Nephron progenitor cell (in vitro differentiated cells): ENCODE measurements at places on chromosomes 2 and 18.

GRCh38 chr18:45046228-45046627 lies 365.5 kb downstream of the SETBP1 start:
- DNase-seq: no peak

GRCh38 chr2:52405980-52406379 lies 1361.6 kb upstream of the CHAC2 start:
- no peak for DNase-seq

DNA sequence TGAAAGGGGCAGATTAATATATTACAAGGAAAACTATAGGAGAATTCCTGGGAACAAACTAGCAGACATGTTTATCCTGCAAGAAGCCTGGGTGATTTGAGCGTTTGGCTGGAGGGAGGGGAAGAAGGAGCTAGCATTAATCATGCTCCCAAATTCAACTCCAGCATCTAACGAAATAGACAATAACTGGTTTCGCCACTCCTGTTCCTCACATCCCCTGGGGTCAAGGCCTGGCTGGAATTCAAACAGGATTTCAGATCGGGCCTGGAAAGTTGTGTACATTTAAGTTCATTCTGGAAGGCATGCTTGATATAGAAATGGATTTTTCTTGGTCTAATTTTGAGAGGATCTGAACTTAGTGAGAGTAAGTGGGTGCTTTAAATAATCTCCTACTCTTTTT lies 126.1 kb upstream of the CTAGE1 start:
- DNase-seq: no peak

- no peak for DNase-seq
Observed at GRCh38 chr2:173705656-173706055, 259.5 kb downstream of the SP3 start.

DNA sequence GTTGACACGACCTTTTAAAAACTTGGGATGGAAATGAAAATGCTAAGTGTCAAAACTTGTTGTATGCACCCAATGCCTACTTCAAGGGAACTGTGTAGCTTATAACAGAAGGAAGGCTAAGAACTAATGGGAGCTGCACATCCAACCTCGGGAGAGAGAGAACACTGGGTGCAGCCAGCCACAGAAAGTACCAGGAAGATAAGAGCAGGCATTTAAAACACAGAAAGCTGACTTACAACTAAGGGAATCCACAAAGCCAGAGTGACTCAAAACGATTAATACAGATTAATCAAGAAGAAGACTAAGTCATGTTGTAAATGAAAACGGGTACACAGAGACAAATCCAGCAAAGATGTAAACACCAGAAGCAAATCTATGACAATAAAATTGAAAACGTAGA lies 113.4 kb downstream of the HDAC4 start:
- no peak for DNase-seq

DNA sequence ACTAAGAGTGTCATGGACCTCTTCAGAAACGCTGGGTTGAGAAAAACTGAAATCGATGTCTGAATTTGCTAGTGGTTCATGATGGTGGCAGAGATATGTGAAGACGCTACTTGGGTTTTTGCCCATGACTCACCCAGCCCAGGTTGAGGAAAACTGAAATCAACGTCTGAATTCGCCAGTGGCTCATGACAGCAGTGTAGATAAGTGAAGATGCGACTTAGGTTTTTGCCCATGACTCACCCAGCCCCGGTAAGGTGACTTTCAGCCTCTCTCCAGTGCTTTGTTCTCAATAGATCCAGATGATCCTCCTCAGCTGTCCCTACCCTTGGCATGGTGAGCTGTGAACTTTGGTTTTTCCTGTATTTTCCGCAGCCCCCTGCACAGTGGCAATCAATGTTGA lies 105.3 kb upstream of the SIX3 start:
- no peak for DNase-seq

DNA sequence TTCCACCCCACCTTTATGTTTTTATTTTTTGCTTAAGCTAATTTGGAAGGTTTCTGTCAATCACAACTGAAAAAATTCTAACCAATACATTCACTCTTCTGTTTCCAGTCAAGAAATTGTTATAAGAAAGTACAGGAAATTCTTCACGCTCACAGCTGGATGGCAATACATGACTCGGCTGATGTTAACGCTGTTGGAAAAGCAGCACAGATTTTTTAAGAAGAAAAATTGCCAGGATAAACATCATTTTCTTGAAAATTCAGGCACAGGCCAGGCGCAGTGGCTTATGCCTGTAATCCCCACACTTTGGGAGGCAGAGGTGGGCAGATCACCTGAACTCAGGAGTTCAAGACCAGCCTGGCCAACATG lies 46.1 kb downstream of the STPG4 start:
- DNase-seq: no peak

DNA sequence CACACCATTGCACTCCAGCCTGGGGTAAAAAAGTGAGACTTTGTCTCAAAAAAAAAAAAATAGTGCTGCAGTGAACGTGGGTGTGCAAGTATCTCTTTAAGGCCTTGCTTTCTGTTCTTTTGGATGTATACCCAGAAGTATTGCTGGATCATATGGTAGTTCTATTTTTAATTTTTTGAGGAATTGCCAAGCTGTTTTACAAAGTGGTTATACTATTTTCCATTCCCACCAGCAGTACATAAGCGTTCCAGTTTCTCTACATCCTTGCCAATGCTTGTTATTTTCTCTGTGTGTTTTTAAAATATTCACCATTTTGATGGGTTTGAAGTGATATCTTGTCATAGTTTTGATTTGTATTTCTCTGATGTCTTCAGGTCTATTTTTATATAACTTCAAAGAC lies 13.1 kb downstream of the ARMC9 start:
- DNase-seq: no peak

- no peak for DNase-seq
Observed at GRCh38 chr2:236636714-236637470, 67.3 kb downstream of the ACKR3 start.

DNA sequence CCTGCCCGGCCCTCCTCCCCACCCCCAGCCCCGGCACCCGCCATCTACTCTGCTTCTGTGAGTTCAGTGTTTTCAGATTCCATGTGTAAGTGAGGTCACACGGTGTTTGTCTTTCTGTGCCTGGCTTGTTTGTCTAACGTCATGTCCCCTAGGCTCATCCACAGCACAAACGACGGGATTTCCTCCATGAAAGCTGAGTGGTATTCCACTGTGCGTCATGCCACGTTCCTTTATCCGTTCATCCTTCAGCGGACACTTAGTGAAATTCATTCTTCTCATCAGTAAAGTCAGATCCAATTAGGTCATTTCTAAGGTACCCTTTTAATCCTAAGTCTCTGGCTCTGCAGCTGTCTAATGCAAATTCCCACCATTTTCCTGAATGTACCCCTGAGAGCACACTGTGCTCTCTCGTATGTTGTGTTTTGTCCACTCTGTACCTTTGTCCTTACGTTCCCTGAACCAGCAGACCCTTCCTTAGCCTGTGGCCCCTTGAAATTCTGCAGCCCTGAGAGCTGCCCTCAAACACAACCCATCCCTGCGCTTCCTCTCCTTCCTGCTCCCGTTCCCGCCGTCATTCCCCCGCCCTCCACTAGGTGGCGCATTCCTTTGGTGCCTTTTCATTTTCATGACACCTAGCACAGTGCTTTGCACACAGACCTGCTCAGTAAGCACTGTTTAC lies 44.1 kb downstream of the TRAPPC12 start:
- peak; percentile 81 for DNase-seq

GRCh38 chr2:189287982-189288521 lies 108.5 kb upstream of the COL5A2 start:
- no peak for DNase-seq

DNA sequence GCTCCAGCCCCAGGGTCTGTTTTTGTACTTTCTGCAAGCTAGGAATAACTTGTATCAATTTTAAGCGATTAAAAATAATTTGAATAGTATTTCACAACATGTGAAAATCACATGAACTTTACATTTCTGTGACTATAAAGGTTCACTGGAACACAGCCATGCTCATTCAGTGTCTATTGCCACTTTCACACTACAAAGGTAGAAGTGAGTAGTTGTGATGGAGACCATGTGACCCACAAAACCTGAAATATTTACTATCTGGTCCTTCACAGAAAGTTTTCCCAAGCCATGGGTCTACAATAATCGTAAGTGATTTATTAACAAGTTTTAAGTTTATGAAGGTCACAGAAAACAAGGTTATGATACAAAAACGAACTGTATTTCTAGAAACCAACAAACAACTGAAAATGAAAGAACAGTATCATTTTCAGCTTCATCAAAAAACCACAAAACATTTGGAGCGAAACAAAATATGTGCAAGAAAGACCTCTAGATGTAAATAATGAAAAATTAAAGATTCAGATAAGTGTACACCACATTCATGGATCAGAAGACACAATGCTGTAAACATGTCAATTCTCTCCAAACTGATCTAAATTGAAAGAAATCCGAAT lies 68.9 kb upstream of the DNER start:
- DNase-seq: no peak

GRCh38 chr2:14350856-14351255 lies 281.7 kb upstream of the LRATD1 start:
- DNase-seq: no peak

- DNase-seq: no peak
Observed at GRCh38 chr2:77101796-77102452, 420.3 kb downstream of the LRRTM4 start.

- DNase-seq: no peak
Observed at GRCh38 chr2:132282911-132283310, 121.2 kb upstream of the ANKRD30BL start.

DNA sequence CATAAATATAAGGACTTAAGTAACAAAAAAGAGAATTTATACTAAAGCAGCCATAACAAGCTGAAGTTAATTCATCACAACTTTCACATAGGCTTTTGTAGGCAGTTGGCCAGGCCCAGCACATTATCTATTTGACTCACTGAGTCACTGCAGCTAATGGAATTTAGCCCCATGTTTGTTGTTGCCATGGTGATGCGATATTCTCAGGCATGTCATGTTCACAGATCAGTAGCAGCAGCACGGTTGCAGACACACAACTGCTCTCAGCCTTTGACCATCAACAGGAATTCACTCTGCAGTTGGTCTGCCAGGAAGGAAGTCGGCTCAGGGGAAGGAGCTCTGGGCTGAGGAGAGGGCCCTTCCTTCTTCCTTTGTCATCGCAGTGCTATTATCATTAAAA lies 639.8 kb downstream of the TMEM182 start:
- DNase-seq: peak; percentile 5

DNA sequence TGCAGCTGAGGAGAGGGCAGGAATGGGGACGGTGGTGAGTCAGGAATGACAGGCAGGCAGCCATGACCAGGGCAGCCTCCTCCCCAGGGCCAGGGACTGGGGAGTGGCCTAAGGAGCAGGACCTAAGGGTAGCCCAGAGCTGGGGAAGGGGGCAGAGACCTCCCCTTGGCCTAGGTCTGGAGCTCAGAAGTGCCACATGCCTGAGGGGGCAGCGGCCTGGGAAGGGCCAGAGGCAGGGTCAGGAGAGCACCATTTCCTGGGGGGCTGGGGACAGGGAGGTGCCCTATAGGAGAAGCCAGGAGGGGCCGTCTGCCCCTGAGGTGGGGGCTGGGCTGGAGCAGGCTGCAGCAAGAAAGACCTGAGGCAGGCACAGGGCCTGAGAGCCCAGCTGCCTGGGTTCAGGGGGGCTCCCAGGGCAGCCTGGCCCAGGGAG lies 20.9 kb downstream of the CFLAR start:
- no peak for DNase-seq

- no peak for DNase-seq
Observed at GRCh38 chr2:9222893-9223287, 16.3 kb downstream of the ASAP2 start.

GRCh38 chr2:56333812-56334485 lies 150.2 kb downstream of the CCDC85A start:
- DNase-seq: no peak

DNA sequence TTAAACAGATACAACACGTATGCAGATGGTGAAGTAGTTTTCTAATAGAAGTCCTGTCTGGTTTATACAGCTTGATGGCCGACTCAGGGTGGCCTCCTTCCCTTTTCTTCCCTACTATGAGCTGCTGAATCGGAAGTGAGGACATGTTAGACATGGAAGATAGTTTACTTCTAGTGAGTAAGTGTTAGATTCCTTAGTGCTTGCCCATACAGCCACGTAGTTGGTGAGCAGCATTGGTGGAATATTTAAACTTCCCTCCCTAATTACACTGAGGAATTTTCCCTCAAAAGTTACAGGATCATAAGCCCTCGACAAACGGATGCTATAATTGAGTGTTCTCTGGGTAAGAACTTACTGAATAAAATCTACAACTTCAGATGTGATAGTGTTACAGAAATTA lies 52.1 kb downstream of the RHBDD1 start:
- no peak for DNase-seq

GRCh38 chr2:24739354-24740025 lies 53.7 kb downstream of the PTRHD1 start:
- no peak for DNase-seq

DNA sequence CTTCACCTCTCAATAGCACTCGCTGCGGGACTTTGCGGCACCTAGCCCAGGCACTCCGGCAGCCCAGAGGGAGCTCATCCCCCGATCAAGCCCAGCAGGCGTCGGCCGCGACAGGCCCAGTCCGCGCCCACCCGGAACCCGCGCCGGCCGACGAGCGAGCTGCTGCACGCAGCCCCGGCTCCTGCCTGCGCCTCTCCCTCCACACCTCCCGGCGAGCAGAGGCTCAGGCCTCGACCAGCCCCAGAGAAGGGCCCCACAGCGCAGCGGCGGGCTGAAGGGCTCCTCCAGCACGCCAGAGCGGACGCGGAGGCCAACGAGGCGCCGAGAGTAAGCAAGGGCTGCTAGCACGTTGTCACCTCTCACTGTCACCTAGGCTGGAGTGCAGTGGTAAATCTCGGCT lies 63.5 kb downstream of the KIAA2012 start:
- no peak for DNase-seq

GRCh38 chr2:120497261-120497977 lies 151.5 kb downstream of the INHBB start:
- no peak for DNase-seq

GRCh38 chr2:218367415-218368149 lies 10.9 kb downstream of the CATIP start:
- DNase-seq: peak; percentile 84

GRCh38 chr2:98378196-98378595 lies 31.9 kb downstream of the CNGA3 start:
- no peak for DNase-seq

- no peak for DNase-seq
Observed at GRCh38 chr2:136175868-136176267, 57.9 kb upstream of the CXCR4 start.
